GM12892 (cell line): ENCODE measurements at places on chromosomes 2 and 18.

- no peak for DNase-seq
Measured at GRCh38 chr2:118403658-118404451, 315.6 kb downstream of the INSIG2 start.

DNA sequence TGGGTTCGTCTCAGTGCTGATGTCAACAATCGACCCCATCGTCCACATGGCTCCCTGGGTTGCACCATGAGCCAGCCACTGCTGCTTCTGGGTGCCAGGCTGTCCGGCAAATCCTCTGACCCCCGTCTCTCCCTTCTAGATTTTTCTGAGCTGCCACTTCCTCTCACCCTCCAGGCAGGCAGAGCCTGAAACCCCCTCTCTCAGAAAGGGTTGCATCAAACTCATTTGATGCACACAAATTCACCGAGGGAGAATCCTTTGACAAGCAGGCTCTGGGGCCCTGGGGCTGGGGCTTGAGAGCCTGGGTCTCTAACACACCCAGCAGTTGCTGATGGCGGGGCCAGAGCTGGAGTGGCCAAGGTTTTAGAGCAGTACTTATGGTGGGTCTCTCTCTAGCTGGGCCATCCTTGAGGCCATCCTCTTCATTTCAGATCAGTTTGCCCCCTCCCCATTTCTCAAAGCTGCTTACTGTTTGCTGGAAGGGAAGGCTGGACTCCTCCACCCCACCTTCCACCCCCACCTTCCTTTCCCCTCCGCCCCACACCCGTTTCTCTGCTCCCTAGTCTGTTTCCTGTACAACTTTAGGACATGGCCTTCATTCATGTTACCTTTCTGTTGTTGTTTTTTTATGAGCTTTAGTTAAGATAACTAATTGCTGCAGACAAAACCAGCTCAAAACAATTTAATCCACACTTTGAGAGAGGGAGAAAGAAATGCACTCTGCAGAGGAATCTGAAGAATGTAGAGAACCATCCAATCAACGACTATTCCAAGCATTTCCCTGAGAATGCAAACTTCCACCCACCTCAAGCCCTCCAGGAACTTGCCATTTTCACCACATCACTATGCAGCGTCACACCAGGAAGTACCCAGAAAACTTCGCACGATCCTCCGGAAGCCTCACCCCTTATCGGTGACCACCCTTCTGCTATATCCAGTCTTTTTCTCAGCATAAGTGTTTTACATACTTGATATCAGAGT lies 69.5 kb downstream of the ARL4C start:
- DNase-seq, result no peak

DNA sequence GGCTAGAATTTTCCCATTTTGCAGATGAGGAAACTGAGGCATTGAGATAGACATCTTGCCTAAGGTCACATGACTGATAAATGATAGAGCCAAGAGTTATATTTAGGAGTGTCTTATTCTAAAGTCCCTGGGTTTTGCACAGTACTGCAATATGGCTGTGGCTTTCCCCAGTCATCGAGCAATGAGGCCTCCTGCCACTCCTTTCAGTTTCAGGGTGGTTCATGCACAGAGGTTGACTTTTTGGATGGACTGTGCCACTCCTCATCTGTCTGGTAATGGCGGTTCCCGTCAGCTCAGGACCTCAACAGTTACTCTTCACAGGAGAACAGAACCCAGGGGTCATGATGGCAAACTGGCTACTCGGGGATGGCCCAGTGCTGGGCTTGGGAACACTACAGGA lies 131.1 kb downstream of the ACKR3 start:
- no peak for DNase-seq

GRCh38 chr2:80058562-80058961 lies 246.0 kb downstream of the LRRTM1 start:
- DNase-seq, result no peak

- DNase-seq, result no peak
Measured at GRCh38 chr2:52976143-52976949, 791.3 kb upstream of the CHAC2 start.

GRCh38 chr2:16294791-16295190 lies 354.4 kb downstream of the MYCN start:
- DNase-seq, result no peak

GRCh38 chr2:150971910-150972309 lies 289.8 kb downstream of the RBM43 start:
- DNase-seq, result no peak

GRCh38 chr18:59661891-59662701 lies 35.1 kb downstream of the CCBE1 start:
- DNase-seq, result no peak

- DNase-seq, result no peak
Measured at GRCh38 chr2:237680702-237681478, 53.5 kb downstream of the LRRFIP1 start.

- DNase-seq, result no peak
Measured at GRCh38 chr18:27861539-27861938, 315.4 kb downstream of the CDH2 start.

GRCh38 chr2:64424416-64424987 lies 29.5 kb upstream of the LGALSL start:
- DNase-seq, result no peak

DNA sequence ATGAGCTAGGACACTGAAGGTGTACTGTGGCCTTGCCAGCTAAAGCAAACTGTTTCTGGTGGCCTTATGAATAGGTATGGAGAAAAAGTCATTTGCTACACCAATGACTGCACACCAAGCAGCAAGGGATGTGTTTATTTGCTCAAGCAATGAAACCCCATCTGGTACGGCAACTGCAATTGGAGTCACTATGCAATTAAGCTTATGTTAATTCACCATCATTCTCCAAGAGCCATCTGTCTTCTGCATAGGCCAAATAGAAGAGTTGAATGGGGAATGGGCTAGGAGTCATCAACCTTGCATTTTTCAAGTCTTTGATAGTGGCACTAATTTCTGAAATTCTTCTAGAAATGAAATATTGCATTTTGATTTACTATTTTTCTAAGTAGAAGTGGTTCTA lies 372.0 kb downstream of the KCNJ3 start:
- DNase-seq, result no peak

GRCh38 chr2:152223977-152224376 lies 48.4 kb upstream of the STAM2 start:
- no peak for DNase-seq

GRCh38 chr18:70553245-70553935 lies 264.5 kb downstream of the SOCS6 start:
- no peak for DNase-seq

GRCh38 chr2:219104107-219105035 lies 43.6 kb upstream of the IHH start:
- peak; percentile 34 for DNase-seq

DNA sequence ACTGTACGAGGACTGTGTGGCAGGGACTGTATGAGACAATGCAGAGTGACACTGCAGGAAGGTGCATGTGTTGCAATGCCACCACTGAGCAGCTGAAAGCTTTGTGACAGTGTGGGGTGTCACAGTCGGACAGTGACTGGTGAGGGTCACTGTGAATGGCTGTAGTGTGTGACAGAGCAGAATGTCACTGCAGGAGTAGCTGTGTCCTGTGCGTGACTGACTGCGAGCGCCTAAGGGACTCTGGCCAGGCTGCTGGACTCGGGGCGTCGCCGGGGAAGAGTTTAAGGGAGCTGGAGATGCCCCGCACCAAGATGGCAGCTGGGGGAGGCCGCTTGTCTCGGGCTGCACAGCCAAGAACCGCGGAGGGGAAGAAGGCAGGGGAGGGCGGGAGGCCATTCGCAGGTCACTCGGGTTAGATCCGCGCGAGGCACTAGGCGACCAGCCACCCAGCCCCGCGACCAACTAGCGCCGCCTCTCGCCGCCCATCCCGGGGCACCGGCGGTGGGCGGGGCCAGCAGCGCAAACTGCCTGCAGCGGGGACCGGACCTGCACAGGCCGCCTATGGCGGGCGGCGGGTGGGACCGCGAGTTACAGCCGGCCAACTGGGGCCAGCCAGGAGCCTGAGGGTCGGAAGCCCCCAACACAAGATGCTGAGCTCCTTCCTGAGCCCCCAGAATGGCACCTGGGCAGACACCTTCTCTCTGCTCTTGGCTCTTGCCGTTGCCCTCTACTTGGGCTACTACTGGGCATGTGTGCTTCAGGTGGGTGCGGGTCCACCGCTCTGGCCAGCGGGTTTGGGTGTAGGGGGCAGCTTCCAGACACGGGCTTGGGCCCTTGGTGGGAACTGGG lies at the start of gene ABHD1:
Gene ABHD1 (plus strand): TSS at position 514 of the 849 bp plus-strand sequence. CDS start 134 bp downstream, at position 648.
- peak; percentile 58 for DNase-seq

DNA sequence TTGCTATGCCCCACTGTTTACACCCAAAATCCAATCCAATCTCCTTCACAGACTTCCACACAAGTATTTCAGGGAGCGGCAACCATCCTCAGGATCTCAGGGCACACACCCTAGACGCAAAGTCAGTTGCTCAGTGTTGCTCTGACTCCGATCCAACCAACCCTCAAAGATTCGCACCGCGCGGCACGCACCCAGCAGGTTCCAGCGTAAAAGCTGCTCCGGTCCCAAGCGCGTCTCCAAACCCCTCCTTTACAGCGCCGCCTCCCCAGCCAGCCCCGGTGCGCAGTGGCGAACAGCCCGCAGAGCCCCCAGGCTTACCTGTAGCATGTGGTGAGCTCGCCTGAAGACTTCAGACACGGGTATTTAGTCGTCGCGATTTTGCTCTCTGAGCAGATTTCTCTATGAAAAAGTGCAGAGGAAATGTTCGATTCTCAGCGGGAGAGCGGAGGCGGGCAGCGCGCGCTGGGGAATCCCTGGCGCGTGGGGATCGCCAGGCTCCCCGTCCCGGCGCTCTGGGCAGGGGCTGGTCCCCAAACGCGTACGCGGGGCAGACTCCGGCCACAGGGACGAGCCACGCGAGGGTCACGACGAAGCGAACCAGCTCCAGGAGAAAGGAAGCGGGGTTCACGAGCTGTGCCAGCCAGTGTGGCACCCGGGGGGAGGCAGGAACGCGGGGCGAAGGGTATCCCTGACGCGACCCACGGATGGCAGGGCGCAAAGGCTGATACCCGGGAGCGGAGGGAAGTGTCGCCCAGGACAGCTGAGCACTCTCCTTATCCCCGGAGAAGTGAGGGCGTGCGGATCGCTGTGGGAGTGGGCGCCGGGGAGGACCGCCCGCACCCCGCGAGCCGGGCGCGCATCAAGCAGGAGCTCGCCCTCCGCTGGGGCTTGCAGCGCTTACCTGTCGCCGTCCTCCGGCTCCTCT lies 650 bp downstream of the CCBE1 start:
- DNase-seq, result no peak

GRCh38 chr2:120818441-120818920 lies 82.8 kb downstream of the GLI2 start:
- no peak for DNase-seq

GRCh38 chr2:7205151-7205830 lies 288.1 kb downstream of the RNF144A start:
- no peak for DNase-seq

GRCh38 chr18:64137914-64138313 lies 11.0 kb downstream of the LINC00305 start:
- DNase-seq, result no peak

DNA sequence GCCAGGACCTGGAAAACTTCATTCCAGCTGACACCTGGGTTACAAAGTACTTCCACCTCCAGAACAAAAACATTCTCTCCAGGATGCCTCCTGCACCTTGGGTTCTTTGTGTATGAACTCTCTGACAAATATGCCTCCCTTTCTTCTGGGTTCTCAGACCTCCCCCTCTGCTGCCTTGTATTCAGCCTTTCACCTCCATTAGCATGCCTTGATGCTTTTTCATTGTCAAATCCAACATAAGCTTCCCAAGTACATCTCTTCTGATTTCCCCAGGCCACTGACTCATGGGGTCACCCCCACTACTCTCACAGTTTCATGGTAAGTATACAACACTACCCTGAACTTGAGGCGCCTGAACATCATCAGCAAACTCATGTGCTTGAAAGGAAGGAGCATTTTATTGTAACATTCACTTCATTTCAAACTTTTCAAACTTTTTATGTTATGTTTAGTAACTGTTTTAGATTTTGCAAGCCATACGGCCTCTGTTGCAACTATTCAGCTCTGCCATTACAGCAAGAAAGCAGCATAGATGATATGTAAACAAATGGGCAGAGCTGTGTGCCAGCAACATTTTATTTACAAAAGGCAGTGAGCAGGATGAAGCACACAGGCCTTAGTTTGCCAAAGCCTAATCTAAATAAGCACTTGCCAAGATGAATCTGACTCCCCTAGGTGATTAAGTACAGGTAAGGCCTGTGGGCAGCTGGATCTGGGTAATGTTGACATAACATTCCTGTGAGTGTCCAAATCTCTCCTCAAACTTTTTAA lies 32.5 kb upstream of the MRPS9 start:
- no peak for DNase-seq

DNA sequence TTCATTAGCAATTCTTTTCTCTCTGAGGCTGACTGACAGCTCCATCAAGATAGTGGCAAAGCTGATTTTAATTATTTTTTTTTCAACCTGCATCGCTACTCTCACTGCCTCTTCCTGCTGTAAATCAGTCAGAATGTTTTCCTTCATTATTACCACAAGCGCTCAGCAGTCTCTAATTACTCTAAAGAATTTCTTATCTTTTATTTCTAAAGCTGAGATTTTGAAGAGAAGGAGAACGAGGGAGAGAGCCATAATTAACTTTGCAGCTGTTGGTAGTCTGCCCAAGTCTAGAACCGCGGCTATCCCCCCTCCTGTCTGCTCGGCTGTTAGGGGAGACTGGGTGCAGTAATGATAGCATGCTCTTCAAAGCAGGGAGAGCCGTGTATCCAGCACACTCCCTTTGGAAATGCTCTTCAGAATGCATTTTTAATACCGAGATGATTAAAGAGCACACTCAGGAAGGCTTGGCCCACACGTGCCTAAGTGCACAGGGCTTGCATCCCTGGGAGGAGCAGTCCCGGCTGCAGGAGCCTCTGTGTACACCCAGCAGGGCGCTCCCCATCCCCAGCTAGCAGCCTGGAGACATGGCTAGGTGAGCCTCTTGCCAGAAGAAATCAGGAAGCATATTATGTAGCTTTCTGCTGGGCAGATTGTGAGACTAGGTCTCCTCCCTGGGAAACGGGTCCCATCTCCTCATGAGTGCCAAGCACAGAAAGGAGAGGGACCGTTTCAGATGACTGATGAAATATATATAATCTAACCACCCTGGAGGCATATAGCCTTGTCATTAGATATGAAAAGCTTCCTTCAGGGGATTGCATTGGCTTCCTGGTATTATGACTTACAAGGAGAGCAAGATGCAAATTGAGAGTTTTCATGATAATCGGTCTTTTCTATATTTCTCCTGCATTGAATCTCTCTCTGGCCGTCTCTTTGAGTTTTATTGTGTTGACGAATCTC lies 555.2 kb downstream of the CMPK2 start:
- DNase-seq, result no peak

DNA sequence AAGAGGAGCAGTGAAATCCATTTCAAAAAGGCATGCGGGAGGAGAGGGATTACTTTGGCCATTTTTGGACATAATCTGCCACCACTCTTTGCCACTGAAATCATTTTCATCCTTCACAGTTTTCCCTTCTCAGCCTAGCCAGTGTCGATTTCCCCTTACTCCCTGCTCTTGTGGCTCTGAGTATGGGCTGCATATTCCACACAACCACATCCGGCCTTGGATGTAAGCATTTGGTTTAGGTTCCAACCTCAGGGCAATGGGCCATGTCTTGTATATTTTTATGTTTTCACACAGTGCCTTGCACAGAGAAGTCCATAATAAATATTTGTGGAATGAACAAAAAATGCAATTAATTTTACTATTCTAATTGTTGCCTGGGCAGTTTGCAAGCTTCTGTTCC lies 7.7 kb upstream of the SERPINE2 start:
- no peak for DNase-seq

GRCh38 chr2:33531549-33532059 lies 55.2 kb downstream of the RASGRP3 start:
- no peak for DNase-seq
